ENCODE measurements at places on chromosomes 6 and 20. TPM values are rescaled to one million over a fixed set of nuclear protein-coding genes. Genes with fewer than 3 reads are reported as not detected.

The RBPJL gene
- polyA plus RNA-seq, result 10.4 TPM

The KIAA1755 gene
- polyA plus RNA-seq, result 2.4 TPM

The DEFB124 gene
- polyA plus RNA-seq, result 0.28 TPM

The SLPI gene
- 150 TPM for polyA plus RNA-seq

The TMEM200A gene
- polyA plus RNA-seq, result 1.4 TPM

The DLGAP4 gene
- polyA plus RNA-seq, result 26.4 TPM

The SLC17A5 gene
- 2.3 TPM for polyA plus RNA-seq

The CAPN11 gene
- polyA plus RNA-seq, result not detected
